ENCODE measurements at places on chromosomes 7 and 10.
A peak's percentile ranks its signal among the peaks of the same experiment; 100 is the strongest.

- DNase-seq: no peak
These were observed 354 bp upstream of the FERD3L start for GRCh38 chr7:19145434-19146115.

DNA sequence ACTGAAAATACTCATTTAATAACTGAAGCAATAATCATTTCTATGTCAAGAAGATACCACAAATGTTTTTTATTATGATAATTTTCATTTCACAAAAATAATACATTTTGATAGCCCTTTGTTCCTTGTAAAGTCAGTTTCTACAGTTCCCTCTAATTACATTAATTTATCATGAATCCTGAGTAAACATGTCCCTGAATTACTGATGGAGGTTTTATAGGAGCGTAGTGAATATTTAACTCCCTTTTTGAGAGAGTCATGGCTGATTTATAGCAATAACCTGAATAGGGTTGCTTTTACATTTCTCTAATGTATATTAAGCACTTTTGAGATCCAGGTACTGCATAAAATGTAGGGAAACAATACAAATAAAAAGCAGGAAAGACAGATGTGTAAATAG, 216.0 kb upstream of the DKK1 start:
- DNase-seq: no peak

DNA sequence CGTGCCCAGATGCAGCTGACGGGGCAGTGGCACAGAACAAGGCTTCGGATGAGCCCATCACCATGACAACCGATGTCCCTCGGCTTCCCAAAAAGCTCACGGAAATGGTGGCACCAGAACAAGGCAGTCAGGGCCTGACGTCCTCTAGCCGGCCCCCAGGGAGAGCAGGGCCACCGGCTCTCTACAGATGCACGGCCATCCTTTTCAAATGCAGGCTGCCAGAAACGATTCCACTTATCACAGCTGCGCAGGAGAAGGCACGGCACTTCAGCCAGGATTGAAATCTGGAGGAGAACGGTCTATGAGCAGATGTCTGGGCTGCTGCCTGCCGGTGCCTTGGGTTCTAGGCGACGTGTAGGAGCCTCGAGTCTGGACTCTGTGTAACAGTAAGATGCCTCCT, 223.8 kb downstream of the ZMYND11 start:
- DNase-seq: no peak

DNA sequence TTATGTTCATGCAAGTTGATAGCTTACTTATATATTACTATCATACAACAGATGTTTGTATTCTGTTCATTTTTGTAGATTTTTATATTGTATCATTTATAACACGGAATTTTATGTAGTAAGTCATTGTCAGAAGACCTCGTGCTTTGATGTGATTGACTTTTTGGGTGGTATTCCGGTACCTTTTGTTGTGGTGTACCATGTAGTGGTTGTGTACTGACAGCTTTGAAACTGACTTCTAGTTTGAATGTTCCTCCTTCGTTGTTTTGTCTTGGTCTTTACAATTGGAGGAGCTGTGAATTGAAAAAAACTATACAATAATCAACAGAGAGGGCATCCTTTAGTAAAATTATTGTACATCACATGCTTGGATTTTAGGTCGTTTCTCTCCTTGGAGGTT, 61.5 kb downstream of the WAC start:
- no peak for DNase-seq

- no peak for DNase-seq
These were observed 42.3 kb upstream of the VDAC2 start for GRCh38 chr10:75168275-75168674.

DNA sequence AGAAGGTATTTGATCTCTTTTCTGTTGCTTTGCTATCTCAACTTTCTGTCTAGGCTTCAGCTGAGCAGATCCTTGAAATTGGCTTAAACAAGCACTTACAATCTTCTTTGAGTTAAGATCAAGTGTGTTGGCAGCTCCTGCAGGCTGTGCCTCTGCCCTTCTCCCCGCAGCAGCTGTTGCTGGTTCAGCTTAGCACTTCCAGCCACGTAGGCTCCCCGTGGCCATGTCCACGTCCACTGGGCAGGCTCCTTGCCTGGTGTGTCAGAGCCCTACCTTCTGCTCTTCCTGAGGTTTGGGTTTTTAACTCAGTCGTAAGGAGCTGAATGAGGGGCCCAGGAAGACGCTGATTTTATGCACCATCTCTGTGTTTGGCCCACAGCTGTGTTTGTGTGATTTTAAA, 47.2 kb downstream of the CAMK1D start:
- no peak for DNase-seq

- DNase-seq: peak; percentile 55
These were observed 5.5 kb downstream of the TACC2 start for GRCh38 chr10:121994429-121994941.

- peak; percentile 92 for DNase-seq
These were observed 68.8 kb upstream of the GSDME start for GRCh38 chr7:24825931-24826661.

DNA sequence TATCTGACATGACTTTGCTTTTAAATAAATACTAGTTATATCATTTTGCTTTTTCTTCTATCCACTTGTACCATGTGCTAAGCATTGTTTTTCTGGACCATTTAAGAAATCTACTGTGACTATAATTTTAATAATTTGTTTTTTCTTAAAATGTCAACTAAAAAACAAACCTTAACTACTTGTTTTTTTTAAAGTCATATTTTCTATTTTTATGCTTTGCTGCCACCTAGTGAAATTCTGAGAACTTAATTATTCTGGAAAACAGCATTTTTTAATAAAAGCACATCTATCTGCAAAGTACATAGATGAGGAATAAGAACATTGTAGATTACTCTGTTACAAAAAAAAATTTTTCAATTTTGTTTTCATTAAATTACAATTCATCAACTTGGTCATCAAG, 47.4 kb downstream of the ORC5 start:
- DNase-seq: peak; percentile 28

DNA sequence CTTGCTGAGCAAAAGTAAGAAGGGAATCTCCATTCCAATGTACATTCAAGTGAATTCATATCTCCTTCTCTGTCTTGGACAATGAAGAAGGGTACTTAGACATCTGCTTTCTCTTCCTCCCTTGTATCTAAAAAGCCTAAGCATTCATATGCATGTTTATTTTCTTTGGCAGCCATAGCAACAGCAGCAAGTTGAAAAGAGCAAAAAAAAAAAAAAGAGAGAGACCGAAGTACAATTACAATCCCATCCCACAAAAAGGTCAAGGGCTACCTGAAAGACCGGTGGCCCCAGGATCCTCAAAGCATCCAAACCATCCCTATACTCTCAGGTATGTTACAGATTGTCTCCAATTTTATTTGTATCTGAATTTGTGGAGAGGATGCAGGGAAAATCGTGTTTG, 4.1 kb downstream of the OR2F1 start:
- DNase-seq: no peak

- no peak for DNase-seq
These were observed 734 bp upstream of the VGF start for GRCh38 chr7:101165958-101166647.

DNA sequence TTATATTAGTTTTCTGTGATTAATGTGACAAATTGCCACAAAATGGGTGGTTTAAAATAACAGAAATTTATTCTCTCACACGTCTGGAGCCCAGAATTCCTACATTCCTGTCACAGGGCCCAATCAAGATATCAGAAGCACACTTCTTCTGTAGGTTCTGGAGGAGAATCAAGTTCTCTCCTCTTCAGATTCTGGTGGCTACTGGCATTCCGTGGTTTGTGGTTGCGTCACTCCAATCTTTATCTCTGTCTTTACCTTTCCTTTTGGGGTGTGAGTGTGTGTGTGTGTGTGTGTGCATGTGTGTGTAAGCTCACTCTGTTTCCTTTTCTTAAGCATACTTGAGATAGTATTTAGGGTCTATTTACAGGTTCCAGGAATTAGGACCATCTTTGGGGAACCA, 115.5 kb upstream of the DKK1 start:
- DNase-seq: no peak

- peak; percentile 99 for DNase-seq
These were observed 17.2 kb upstream of the UBE2H start for GRCh38 chr7:129969881-129970446.

- DNase-seq: peak; percentile 66
These were observed 46.2 kb downstream of the GRK5 start for GRCh38 chr10:119253433-119254174.

- DNase-seq: no peak
These were observed at the start of gene COL26A1 for GRCh38 chr7:101362334-101363195. COL26A1 (plus strand) TSS chr7:101362875; CDS start chr7:101363033, 158 bp downstream.

DNA sequence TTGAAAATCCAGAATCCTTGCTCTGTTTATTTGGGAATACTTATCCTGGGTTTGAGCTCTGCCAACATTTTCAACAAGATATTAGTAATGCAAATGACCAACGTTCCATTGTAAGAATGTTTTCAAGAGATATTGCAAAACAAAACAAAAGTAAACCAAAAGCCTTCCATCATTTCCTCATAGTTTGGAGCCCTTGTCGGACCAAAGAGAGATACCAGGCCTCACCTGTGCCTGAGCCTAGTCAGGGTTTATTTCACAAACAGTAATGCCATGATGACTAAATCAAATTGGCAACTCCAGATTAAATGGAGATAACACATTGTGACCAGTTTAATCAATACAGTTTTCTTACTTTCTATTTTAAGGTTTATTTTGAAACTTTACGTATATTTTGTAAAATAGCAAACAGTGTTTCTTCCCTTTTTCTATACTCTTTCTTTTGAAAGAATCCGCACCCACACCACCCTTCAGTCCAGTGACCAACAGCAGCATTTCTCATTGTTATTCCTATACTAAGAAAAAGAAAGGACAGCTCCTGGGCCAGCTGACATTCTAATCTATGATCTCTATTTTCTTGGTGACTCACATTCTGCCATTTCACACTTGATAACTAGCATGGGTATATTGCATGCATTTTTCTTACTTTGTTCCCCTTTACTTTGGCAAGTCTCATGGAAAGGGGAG, 168.5 kb upstream of the MEOX2 start:
- DNase-seq: peak; percentile 16

GRCh38 chr10:111037858-111038257, 39.0 kb upstream of the ADRA2A start:
- DNase-seq: no peak

GRCh38 chr10:48700493-48700892, 15.8 kb downstream of the WDFY4 start:
- DNase-seq: no peak

DNA sequence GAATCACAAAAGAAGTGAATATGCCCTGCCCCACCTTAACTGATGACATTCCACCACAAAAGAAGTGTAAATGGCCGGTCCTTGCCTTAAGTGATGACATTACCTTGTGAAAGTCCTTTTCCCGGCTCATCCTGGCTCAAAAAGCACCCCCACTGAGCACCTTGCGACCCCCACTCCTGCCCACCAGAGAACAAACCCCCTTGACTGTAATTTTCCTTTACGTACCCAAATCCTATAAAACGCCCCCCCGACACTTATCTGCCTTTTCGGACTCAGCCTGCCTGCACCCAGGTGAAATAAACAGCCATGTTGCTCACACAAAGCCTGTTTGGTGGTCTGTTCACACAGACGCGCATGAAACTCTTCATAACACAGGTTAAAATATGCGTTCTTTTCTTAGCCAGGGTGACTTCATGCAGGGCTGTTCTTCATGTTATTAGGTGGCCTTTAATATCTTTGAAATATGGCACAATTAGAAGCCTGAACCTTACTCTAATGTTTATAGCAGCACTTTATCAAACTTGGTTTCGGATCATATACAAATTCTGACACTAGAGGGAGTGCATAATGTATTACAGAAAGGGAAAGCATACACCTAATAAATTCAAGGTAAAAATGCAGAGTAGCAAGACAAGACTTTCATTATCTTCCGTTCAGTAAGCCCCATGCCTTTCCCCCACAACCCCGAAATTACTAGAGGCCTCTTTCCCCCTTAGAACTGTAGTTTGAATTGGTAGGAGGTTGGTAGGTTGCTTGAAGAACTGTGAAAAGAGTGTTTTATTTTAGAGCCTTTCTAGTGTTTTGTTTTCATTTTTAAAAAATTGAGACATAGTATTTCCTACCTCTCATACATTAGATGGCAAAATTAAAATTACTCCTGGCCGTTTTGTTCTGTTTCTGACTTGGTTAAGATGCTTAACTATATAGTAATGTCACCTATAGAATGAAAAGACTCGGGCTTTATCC, 117.9 kb downstream of the NPY start:
- DNase-seq: peak; percentile 55

- no peak for DNase-seq
These were observed 108.6 kb downstream of the PPP1R3A start for GRCh38 chr7:113810080-113810744.

DNA sequence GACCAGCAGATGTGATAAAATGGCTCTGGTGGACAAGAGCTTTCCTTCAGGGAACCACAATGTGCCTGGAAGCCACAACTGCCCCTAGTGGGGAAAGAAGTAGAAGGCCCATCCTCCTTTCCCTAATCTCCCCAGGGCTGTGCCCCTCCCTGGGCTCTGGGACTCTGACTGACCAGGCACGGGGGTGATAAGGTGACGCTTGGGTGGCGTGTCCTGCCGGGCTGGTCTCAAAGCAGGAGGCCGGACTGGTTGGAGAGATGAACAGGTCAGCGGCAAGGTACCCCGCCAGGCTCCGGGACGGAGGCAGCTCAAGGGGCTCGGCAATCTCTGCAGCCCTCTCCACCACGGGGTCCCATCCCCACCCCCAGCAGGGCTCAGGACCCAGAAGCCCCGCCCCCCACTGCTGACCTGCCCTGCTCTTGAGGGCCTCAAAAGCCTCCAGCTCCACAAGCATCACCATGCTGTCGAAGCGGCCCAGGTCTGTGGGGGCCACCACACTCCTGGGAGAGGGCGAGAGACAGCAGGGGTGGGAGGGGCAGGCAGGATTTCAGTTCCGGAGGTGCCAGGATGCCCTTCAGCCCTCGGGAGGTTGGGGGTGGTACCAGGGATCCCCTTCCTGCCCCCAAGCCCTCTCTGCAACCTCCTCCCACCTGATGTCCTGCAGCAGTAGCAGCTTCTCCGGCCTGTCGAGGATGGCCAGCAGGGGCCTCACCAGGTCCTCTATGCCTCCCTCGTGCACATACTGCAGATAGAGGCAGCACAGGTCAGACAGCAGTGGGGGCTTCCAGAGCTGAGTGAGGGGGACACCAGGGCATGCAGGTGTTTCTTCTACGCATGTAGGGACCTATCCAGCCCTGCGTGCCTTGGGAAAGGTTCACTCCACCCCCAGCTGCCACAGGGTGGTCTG, 12.2 kb downstream of the LZTS2 start:
- DNase-seq: no peak

All from bronchial epithelial cell (primary cell).